ENCODE measurements at places on chromosomes 16 and 17.
A peak's percentile ranks its signal among the peaks of the same experiment; 100 is the strongest.

GRCh38 chr16:9090101-9090959 is 1.1 kb upstream of the HAPSTR1 start:
- DNase-seq = no peak

GRCh38 chr16:15517743-15518377 is 83.5 kb downstream of the BMERB1 start:
- no peak for DNase-seq

- DNase-seq = no peak
These were observed 190.7 kb upstream of the DYNLRB2 start for GRCh38 chr16:80350061-80350460.

- DNase-seq = no peak
These were observed 183.6 kb downstream of the IRF8 start for GRCh38 chr16:86082418-86083030.

- DNase-seq = no peak
These were observed 11.4 kb downstream of the CHST4 start for GRCh38 chr16:71537643-71538042.

GRCh38 chr16:48087639-48088038 is 68.2 kb downstream of the ABCC12 start:
- no peak for DNase-seq

DNA sequence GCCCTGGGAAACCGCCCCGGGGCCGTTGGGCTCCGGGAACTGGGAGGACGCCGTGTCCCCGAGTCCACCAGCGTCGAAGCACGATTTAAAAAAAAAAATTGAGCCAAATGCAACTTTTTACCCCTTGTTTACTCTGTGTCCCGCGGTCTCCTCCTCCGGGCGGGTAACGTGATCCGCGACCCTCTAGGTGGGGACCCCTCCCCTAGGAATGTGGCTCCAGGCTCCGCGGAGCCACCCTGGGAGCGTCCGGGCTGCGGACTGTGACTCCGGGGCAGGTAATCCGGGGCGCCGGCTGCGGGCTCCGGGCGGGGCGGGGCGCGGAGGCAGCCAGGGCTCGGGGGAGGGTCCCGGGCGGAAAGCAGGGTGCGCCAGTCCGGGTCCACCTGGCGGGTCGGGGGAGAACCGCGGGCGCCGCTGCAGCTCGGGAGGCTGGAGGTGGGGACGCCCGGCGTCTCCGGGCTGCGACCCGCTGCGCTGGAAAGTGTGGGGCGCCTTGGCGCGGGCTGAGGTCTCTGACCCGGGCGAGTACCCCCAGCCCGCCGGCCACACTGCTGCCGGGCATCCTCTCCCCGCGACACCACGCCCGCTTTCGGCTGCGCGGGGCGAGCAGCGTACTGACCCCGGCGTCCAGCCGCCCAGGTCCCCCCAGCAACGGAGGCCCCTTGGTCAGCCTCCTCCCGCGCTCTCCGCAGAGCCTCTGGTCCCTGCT is 852 bp upstream of the HELZ start:
- DNase-seq = no peak

- no peak for DNase-seq
These were observed 197.1 kb upstream of the TBX2 start for GRCh38 chr17:61202564-61202963.

DNA sequence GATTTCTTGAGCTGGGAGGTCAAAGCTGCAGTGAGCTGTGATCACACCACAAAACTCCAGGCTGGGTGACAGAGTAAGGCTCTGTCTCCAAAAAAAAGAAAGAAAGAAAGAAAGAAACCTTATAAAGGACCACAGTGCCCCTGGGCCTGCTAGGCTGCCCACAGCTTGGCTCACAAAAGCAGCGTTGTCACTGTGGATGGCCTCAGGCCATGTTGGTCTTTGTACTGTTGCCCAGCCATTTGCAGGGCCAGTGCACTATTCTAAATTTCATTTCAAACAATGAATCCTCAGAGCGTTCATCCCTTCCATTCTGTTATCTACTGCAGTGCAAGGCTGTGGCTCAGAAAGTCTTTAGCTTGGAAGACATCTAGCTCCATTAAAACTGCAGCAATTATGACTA is 208.4 kb downstream of the SLC39A11 start:
- DNase-seq = no peak

DNA sequence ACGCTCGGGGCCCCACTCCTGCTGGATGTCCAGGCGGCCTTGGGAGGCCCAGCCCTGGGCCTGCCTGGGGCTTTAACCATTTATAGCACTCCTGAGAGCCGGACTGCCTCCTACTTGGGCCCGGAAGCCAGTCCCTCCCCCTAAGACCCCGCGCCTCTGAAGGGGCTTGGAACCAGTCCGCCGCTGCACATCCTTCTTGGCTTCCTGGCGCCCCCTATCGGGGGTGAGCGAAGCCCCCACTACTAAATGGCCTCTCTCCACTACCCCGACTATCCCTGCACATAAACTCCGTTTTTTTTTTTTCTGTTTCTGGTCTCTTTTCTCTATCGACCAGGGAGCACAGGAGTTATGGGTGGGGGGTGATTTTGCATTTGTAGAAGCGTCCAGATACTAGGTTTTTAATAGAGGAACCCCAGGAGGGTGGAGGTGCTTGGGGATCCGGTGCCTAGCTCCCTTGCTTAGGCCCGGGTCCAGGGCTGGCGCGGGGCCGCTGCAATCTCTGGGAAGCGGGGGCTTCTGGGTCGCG is 633 bp upstream of the NOL3 start:
- DNase-seq = no peak

DNA sequence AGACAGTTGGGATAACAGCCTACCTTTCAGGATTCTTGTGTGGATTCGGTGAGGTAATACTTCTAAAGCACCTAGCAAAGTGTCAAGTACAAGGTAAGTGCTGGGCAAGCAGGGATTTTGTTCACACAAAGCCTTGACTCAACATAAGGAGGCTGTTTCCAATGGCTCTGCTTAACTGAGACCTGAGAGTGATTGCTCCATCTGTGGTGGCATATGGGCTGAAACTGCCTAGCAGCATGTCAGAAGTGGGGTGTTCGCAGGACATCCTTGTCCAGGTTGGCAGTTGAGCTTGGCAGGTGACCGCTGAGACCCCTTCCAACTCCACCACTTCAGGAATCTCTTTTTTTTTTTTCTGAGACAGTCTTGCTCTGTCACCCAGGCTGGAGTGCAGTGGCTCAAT is 19.8 kb downstream of the IL4R start:
- DNase-seq = no peak

DNA sequence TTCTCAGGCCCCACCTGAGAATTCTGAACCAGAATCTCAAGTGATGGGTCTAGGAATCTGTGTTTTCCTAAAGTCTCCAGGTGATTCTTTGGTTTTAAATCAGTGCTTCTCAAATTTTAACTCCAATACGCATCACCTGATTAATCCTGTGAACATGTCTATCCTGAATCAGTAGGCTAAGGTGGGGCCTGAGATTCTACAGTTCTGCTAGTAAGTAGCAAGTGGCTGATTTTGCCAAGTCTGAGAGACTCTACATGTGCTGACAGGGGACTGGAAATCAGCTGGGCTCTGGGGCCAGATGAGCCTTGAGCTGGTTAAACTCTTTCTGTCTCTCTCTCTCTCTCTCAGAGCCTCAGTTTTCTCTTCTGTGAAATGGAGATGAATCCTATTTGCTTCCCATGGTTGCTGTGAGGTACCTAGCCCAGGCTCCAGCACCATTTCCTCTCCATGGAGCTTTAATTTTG is 9.0 kb downstream of the CCR7 start:
- no peak for DNase-seq

GRCh38 chr17:20228410-20228809 is 219.3 kb downstream of the SPECC1 start:
- DNase-seq = no peak

- no peak for DNase-seq
These were observed 218.5 kb upstream of the RPL38 start for GRCh38 chr17:73984941-73985340.

- DNase-seq = no peak
These were observed 109.1 kb downstream of the ZFHX3 start for GRCh38 chr16:72938795-72939164.

- DNase-seq = peak; percentile 58
These were observed 22.7 kb downstream of the CYTH1 start for GRCh38 chr17:78759203-78759968.

- no peak for DNase-seq
These were observed 97.7 kb downstream of the PGS1 start for GRCh38 chr17:78476149-78476548.

- peak; percentile 11 for DNase-seq
These were observed 100.9 kb downstream of the PARN start for GRCh38 chr16:14529010-14529669.

- DNase-seq = no peak
These were observed 25.1 kb upstream of the MED13 start for GRCh38 chr17:62090021-62090824.

DNA sequence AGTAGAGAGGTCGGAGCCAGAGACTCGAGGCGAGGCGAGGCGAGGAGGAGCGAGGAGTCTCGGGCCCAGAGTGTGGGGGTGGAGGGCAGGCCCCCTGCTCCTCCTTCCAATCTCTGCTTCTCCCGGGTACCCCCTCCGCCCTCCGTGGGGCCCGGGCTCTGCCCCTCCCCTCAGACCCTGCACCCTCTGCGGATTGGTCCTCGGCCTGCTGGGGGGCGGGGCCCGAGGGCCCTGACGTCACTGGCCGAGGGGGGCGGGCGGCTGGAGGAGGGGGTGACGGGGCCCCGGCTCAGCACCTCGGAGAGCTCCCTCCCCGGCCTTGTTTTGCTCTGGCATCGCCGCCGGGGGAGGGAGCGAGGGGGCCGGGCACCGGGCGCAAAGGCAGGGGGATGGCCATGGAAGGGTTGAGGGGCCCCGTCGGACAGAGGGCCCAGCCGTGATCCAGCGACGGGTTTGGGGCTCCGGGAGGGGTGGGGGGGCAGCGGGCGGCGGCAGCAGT is at the start of gene RUNDC3A:
Gene RUNDC3A, plus strand, starts transcription at position 282 of the 499 bp plus-strand sequence. CDS start 232 bp downstream, outside the sequence.
- DNase-seq = no peak

GRCh38 chr17:44324092-44324570 is 492 bp downstream of the SLC25A39 start:
- DNase-seq = no peak

DNA sequence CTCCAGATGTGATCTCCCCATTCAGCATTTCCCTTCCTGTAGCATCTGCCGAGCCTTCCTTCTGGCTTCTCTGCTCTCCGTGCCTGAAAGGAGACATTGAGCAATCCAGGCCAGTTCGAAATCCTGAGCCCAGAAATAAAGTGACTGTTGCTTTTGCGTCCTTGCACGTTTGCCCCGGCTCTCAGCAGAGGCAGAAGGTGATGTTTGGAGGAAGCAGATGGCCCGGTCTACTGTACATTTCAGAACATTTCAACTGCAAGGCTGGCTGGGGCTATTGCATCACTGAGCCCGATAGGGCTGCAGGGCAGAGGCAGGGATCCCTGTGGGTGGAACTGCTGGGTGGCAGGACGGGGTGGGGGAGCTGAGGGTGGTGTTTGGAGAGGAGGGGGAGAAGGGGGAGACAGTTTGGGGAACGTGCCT is 29.4 kb downstream of the IRF8 start:
- peak; percentile 95 for DNase-seq

DNA sequence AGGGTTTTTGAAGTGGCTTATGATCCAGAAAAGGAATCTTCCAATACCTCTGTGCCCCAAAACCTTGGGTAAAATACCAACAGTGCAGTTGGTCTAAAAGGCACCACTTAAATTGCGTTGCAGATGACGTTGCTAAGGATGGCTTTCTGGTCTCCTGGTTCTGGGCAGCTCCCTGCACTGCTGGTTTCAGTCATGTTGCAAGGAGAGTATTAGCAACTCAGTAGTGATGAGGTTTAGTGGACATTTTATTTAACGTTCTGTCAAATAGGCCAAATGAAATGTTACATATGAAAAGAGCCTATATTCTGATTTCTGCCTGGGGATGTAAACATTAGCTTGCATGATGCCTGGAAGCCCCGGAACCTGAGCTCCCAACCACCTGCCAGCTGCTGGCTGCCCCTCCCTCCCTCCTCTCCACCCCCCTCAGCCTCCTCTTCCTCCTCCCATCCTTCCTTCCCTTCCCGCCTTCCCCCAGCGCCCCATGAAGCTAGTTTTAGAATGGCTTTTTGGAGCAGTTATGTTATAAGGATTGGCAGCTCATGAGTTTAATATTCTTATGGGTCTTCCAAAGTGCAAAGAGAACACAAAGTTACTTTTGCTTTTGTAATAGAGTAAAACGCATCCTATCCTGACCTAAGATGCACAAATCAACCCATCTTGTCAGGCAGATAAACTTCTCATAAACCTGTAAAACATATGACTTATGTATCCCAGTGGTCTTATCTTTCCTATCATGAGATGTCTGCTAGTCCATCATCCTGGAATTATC is 20.7 kb downstream of the CD7 start:
- DNase-seq = no peak

DNA sequence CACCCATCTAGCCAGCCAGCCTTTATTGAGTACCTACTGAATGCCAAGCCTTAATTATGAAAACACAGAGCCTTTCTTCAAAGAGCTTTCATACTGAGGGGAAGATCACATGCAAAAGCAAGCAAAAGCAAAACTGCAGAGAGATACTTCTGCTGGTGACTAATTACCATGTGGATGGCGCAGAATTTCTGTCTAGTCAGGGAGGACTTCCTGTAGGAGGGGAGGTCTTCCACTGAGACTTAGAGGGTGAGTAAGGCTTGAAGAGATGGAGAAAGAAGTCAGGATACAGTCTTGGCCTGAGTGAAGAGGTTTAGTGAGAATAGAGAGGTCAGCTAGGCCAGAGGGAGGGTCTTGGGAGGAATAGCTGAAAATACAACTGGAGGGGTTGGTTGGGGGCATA is 53.9 kb upstream of the CCL2 start:
- DNase-seq = no peak

DNA sequence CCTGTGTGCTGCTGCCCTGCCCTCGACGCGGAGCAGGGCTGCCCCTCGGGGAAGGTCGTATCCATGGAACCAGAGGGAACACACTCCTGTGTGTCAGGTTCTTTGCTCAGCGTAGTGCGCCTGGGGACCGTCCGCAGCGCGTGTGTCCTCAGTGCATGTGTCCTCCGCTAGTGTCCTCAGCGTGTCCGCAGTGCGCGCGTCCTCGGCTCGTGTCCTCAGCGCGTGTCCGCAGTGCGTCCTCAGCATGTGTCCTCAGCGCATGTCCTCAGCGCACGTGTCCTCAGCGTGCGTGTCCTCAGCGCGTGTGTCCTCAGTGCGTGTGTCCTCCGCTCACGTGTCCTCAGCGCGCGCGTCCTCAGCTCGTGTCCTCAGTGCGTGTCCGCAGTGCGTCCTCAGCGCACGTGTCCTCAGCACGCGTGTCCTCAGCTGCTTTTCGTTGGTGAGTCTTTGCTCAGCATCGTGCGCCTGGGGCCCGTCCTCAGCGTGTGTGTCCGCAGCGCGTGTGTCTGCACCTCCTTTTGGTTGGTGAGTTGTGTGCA is 59.2 kb upstream of the ZNF750 start:
- no peak for DNase-seq

- no peak for DNase-seq
These were observed 23.5 kb upstream of the FOXK2 start for GRCh38 chr17:82495844-82496528.

- no peak for DNase-seq
These were observed 647.0 kb downstream of the MAF start for GRCh38 chr16:78953526-78953925.
